Activated CD8-positive, alpha-beta memory T cell treated with anti-CD3 and anti-CD28 coated beads for 4 hours (primary cell): ENCODE measurements at places on chromosomes 2 and 18.
A peak's percentile ranks its signal among the peaks of the same experiment; 100 is the strongest.

DNA sequence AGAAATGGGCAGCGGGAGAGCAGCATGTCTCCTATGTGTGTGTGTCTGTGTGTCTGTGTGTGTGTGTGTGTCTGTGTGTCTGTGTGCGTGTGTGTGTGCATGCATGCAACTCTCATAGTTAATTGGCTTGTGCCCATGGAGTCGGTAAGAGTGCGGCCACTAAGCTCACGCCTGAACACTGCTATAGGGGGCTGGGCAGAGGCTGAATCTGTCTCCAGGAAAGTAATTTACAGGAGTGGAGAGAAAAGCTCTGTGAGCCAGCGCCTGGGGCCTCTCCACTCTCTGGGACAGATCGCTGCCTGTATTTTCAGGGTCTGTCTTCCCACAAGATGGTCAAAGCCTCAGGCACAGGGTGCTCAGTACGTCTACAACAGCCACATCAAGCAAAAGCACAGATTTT lies 553.4 kb downstream of the TNS1 start:
- DNase-seq, result no peak

DNA sequence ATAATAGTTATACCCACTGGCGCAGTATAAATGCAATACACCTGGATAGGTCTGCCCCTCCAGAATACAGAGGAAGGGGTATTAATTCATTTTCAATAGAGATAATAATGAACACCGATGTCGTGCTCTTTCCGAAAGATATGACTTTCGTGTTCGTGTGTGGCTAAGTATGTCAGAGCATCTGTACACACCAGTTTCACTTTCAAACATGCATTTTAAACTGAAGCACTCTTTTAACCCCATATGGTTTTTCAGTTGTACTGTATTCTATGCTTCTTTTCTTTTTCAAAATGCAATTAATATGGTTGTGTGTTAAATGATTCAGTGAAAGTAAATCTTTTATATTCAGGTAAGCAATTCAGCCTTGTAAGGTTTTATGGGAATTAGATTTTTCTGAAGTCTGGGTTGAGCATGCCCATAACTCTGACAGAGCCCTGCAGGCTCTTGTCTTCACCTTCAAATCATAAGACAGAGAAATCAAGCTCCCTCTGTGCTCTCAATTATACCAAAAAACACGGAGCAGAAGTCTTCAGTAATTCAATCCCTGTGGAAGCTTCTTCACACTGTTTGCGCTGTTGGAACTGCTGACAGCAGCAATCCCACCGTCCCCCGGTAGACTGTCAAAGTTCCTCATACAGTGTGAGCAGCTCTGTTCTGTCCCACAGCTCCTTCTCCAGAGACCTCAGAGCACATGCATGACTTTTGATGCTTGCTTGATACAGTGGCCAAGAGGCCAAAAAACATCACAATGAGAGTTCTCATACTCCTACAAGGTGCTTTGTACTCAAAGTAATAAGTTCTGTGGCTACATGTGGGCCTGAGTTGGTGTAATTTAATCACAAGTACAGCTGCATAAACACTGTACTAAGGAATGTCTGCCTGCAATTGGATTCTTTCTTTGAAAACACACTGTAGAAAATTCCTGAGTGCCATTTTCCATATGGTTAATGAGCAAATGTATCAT lies 186.8 kb downstream of the ZNF521 start:
- DNase-seq, result no peak

DNA sequence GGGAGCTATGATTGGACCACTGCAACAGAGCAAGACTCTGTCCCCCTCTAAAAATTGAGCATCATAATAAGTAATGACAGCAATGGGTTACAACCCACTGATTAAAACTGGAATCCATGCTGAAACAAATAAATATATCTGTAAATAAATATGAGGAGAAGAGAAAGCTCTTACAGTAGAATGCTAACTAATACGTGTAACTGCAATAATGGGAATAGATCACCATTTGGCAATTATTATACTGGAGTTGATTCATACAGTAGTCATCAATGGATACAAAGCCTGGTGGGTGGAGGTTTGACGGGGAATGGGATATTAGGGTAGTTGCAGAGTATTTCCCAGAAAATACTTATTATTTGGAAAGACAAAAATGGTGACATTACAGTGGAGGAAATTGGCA lies 6.1 kb upstream of the INO80B start:
- no peak for DNase-seq

DNA sequence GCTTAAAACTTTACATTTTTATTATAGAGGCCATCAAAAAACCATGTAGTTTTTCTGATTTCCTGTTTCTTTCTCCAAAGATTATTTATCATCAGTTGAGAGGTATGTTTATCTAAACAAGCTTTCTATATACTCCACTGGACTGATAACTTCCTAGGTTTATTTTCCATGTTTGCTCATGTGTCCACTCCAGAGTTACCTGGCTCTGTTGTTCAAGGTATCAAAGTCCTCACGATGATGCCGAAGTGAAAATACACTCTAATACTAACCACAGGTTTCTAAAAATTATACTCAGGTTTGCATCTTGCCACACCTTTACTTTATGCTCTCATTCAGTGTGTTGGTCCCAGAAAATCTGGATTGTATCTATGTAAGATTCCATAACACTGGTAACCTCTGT lies 287.9 kb upstream of the GULP1 start:
- no peak for DNase-seq

GRCh38 chr2:95074663-95075439 lies 46.8 kb downstream of the MRPS5 start:
- peak; percentile 44 for DNase-seq

- DNase-seq, result no peak
Measured at GRCh38 chr2:42267530-42267929, 93.5 kb downstream of the COX7A2L start.

DNA sequence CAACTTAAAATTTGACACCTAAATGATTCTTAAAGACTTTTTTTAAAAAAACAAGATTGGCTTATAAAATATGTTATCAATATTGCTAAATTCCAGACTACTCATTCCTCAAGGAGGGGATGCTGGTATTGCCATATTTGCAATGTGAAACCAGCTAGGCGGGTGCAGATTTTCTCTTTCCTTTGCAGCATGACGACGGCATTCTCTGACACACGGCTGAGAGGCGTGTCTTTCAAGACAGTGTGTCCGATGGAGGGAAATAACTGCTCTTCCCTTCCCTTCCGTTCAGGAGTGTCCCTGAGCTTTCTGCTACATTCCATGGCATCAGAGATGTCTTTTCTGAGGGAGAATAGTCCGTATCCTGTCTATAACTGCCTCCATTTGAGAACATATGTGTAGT lies 38.2 kb upstream of the CNGA3 start:
- DNase-seq, result no peak

- no peak for DNase-seq
Measured at GRCh38 chr2:184338771-184339170, 259.6 kb upstream of the ZNF804A start.

- no peak for DNase-seq
Measured at GRCh38 chr2:120209427-120210269, 13.6 kb downstream of the TMEM185B start.

GRCh38 chr2:71620116-71620515 lies 166.8 kb downstream of the DYSF start:
- DNase-seq, result no peak

DNA sequence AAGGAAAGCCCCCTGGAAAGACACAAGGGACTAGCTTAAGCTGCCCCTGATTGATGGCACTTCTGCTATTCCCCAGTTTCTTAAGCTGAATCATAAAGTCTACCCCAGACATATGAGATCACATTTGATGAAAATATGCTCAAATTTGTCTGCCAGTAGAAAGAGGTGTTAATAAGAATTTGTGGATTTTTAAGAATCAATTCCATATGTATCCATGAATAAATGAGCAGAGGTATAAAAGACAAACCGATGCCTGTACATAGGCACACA lies 119.9 kb downstream of the CCBE1 start:
- DNase-seq, result no peak

GRCh38 chr2:235171550-235172031 lies 219.8 kb downstream of the SH3BP4 start:
- no peak for DNase-seq

DNA sequence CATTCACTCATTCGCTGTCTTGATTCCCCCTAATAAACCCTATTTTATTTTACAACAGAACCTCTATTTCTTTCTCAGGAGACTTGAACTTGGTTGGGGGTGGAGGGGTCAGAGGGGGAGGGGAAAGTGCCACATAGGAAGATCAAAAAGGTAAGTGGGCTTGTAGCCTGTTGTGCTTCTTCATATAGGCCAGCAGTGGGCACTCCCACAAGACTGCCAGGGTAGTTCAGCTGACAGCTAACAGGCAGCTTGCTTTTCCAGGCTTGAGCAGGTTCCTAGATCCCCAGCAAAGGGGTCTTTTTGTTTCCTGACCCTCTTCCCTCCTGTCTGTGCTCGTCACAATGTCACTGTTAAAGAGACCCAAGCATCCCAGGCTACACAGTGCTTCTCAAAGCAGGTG lies 829 bp upstream of the KIAA2012 start:
- no peak for DNase-seq

DNA sequence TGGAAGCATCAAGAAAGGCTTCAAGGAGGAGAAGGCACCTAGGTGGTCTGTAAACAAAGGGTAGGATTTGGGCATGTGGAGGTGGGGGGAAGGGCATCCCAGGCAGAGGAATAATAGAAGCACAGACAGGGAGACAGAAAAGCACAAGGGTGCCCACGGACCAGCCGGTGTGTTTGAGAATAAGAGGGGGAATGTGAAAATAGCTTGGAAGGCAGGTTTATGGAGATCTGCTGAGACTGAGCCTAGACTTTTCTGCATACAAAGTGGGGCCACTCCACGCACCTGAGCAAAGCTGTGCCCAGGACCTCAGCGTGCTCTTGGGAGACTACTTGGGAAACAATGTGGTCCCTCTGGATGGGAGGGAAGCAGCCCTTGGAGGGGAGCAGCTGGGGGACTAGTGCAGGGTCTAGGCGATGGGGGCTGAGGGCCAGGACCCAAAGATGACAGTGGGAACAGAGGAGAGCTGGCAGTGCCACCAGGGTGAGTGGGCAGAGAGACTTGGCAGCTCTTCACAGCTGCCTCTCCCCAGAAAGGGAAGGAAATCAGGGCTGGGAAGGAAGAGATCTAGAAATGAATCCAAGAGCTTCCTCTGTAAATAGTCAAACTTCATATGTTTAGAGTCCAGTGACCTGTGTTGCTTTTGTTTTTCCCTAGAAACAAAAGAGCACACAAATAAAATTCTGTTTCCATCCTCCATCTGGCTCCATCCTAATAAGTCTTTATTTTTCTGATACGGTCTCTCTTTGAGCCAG lies 110.7 kb upstream of the SMAD7 start:
- no peak for DNase-seq

- no peak for DNase-seq
Measured at GRCh38 chr18:54606835-54607212, 15.8 kb downstream of the DYNAP start.
